ENCODE measurements at places on chromosomes 4 and X.

- no peak for DNase-seq
Observed at GRCh38 chrX:132181364-132181763, 37.9 kb downstream of the RAP2C start.

DNA sequence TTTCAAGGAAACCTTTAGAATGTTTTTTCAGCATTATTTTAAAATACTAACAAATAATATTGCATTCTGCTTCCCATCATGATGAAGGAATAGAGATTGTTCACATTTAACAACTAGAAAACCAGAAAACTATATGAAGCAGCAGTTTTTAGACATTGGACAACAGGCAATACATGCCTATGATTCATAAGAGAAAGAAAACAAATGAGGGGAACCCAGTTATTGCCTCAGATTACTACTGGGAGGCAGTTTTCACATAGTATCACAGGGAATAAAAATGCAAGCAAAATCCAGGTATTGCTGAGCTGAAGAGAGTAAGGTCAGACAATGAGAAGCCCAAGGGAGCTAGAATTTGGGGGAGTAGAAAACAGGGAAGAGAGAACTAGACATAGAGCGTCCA, 373.6 kb downstream of the MAPK10 start:
- DNase-seq = no peak

GRCh38 chr4:20219521-20219920, 32.2 kb upstream of the SLIT2 start:
- DNase-seq = no peak

GRCh38 chr4:123378794-123379193, 17.8 kb upstream of the SPRY1 start:
- DNase-seq = peak; percentile 28

DNA sequence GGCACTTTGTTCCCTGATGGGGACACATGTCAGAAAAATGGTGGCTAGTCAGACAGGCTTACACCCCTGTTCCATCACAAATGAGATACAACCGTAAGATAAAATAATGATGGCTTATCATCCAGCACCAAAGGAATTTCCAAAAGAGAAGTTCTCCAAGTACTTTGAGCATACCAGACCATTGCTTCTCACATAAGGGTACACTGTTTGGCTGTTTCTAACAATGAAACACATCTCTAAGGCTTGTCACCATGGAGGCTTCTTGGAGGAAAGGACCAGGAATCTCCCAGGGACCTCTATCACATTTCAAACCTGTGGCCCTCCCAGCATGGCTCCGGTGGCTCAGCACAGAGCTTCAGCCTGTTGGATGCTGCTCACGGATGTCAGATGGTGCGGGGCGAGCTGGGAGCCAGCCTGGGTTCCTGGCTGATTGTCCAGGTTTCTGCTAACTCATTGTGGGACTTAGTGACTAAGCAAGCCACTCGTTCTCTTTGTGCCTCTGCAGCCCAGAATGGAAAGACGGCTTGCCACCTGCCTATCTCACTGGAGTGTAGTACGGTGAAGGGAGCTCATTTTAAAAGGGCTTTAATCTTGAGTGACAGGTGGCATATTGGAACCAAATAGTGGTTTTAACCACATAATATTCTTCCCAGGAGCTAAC, 54.5 kb downstream of the FHDC1 start:
- DNase-seq = no peak

DNA sequence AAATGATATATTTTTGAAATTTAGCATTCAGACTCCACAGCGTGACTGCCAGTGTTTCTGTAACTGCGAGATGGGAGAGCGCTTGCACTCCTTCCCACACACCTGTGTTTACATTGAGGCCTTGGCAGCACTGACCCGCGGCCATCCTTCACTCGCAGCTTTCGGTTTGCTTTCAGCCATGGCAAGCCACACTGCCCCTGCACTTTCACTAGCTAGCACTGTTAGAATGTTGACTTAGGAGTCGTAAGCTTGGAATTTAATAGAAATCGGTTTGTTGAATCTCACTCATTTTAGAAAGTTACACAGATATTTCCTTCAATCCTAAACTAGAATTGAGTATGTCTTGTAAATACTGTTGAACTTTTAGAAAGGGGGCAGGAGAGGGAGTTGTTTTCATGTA, 136.2 kb downstream of the CFAP299 start:
- DNase-seq = peak; percentile 22

- no peak for DNase-seq
Observed at GRCh38 chr4:133000012-133000411, 149.1 kb upstream of the PCDH10 start.

- DNase-seq = no peak
Observed at GRCh38 chr4:89939994-89940393, 45.3 kb downstream of the MMRN1 start.

GRCh38 chr4:135267148-135267865, 1065.7 kb upstream of the PABPC4L start:
- DNase-seq = no peak

GRCh38 chr4:75248770-75249407, 265.3 kb downstream of the RCHY1 start:
- DNase-seq = no peak

GRCh38 chrX:69110116-69110530, 55.1 kb downstream of the PJA1 start:
- DNase-seq = no peak

GRCh38 chr4:159195361-159195769, 92.5 kb downstream of the RAPGEF2 start:
- DNase-seq = no peak

GRCh38 chrX:40303256-40304077, 205.7 kb upstream of the BCOR start:
- DNase-seq = no peak

DNA sequence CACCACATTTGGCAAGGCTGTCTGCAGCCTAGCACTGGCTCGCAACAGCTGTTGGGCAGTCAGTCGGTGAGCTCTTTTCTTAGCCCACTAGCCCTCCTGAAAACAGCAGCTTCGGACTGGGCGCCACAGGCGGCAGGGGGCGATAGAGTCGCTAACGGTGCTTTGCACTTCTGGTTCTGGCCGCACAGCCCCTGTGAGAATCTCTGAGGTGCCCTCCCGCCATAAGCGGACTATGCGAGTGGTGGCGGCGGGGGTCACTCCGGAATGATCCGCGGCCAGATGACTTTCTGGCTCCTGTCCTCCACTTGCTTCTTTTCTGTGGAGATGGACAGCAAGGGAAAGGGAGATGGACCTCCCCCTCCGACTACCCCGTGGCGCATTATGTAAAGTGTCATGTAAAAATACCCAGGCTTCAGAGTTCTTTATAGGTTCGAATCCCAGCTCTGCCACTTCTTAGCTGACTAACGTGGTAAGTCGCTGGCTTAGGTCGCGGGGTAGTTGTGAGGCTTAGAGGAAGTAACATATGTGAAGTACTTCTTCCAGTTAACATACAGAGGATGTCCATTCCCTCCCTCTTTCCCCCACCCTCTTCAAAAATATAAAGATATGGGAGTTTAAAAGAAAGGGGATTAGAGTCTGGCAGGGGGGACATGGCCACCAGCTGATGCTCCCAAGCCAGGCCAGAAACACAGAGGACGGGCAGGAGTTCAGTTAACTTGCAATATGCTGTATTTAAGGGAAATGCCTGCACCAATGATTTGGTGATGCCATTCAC, 11.0 kb downstream of the ARHGAP36 start:
- DNase-seq = peak; percentile 90

DNA sequence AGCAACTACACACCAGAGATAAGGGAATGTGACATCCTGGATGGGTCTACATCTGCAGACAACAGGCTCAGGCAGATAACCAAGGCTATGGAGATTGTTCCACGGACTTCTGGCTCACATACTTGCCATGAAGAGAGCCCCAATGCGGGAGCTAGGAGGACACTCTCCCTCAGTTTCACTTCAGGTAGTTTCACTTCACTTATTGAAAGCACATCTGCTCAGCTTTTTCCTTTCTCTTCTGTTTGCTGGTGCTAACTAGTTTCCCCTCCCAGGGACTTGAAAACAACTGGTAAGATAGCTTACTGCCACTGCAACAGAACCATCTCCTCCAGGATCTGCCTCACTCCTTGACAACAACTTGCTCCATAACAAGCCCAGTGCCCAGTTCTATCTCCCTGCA, 1.4 kb upstream of the CT47C1 start:
- no peak for DNase-seq

- DNase-seq = no peak
Observed at GRCh38 chr4:71541541-71541940, 202.7 kb downstream of the SLC4A4 start.

DNA sequence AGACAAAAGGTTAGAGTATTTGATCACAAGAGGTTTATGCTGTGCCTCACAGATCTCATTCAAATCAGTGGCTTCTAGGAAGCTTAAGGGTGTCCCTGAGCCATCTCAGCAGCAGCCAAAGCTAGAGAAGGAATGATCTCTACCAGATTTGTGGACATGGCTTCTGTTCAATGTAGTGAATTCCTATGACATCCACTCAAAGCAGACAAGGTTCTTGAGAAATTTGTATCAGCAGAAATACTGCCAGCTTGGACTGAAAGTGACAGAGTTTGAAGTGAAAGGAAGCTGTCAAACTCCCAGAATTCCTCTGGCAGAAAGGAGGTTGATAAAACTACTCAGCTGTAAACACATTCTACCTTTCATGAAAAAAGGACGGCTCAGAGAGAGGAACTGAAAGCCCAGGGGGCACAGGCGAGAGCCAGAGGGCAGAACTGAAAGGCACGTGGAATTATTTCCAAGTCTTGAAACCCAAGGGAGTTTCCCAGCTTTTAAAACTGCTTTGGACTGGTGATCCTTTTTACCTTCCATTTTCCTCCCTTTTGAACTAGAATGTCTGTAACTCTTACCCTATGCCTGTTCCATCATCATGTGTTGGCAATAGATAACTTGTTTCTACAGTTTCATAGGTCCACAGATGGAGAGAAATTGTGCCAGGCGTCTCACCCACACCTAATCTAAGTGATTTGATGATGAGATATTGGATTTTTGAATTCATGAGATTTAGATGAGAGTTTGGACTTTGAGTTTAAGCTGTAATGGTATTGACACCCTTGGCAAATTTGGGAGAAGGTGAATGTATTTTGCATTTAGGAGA, 14.5 kb upstream of the MED14 start:
- no peak for DNase-seq

GRCh38 chr4:16226816-16227461, 668 bp upstream of the TAPT1 start:
- peak; percentile 77 for DNase-seq

GRCh38 chrX:33741807-33742206, 390.3 kb downstream of the FAM47A start:
- DNase-seq = no peak

Data from H7 (cell line).